Neural crest cell (in vitro differentiated cells): ENCODE measurements at places on chromosomes 5 and 9. TPM values are rescaled to one million over a fixed set of nuclear protein-coding genes. Genes with fewer than 3 reads are reported as not detected.

GRCh38 chr5:57499262-57500050 lies 16.8 kb upstream of the ACTBL2 start:
- DNase-seq = no peak

Gene EIF4E1B
- not detected in 2 replicates for total RNA-seq

Gene RANBP3L
- not detected in 2 replicates for total RNA-seq

Gene CATSPER3
- total RNA-seq = 0.36 and 0.54 TPM in 2 replicates

Gene C1QTNF3
- 7.7 and 8.7 TPM in 2 replicates for total RNA-seq

Gene PRRC1
- 58.6 and 63.1 TPM in 2 replicates for total RNA-seq
